ENCODE measurements at places on chromosomes 12 and 14. TPM values are rescaled to one million over a fixed set of nuclear protein-coding genes. Genes with fewer than 3 reads are reported as not detected.
A peak's percentile ranks its signal among the peaks of the same experiment; 100 is the strongest.

GRCh38 chr12:110776410-110776809 lies 33.7 kb upstream of the PPP1CC start:
- H3K36me3 ChIP-seq = peaks cover 3% of the 10 kb centered on the region
- peak overlapping the region; percentile 99 for H3K27ac ChIP-seq
- H3K27me3 ChIP-seq = no peaks in the 10 kb centered on the region
- H3K4me3 ChIP-seq = peak overlapping the region; percentile 42
- DNase-seq = peak; percentile 71

DNA sequence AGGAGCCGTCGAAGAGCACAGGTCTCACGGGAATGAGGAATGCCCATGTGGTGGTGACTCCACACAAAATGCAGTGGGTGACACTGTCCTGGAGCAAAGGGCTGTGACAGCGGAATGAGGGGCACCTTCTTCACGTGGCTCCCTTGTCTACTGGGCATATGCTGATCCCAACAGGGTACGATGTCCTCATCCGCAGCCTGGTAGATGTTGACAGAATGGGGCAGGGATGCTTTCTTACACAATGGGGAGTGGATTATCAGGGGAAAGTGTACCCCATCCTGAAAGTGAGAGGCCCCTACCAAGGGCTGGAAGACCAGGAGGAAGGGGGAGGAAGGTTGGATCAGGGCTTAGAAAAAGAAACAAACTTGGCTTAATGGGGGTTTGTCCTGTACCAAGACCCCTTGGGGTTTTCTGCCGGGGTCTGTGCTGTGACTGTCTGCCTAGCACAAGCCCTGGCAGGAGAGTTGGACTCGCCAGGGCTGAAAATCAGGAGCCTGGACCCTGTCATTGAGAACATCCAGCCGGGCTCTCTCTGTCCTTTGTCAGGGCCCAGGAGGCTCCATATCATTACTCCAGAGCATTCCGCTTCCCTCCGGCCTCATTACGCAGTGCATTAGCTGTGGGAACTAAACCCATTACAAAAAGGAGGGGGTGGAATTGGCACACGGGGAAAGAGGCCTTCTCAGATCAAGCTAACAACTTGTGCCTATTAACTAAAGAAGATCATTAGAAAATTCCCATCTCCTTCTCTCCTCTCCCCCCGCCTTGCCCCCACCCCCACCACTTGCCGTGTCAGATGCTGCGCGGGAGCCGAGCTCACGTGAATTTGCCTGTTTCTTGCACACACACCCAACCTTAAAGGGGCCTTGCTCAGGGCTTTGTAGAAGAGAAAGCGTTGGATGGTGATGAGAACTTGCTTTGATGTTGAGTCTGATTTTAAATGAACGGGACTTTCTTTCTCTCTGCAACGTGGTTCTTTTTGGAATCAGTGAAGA lies 171.8 kb upstream of the PARP11 start:
- no peak for DNase-seq
- H3K27ac ChIP-seq = no peak overlapping the region
- H3K4me1 ChIP-seq = no peaks in the 10 kb centered on the region
- H3K27me3 ChIP-seq = no peaks in the 10 kb centered on the region

GRCh38 chr12:77540097-77540496 lies 290.6 kb upstream of the NAV3 start:
- no peaks in the 10 kb centered on the region for H3K4me1 ChIP-seq
- no peak overlapping the region for H3K4me3 ChIP-seq
- no peaks in the 10 kb centered on the region for H3K27me3 ChIP-seq
- no peak overlapping the region for H3K27ac ChIP-seq

GRCh38 chr12:11741434-11742092 lies 92.1 kb downstream of the ETV6 start:
- H3K27me3 ChIP-seq = no peaks in the 10 kb centered on the region
- H3K4me1 ChIP-seq = peaks cover 76% of the 10 kb centered on the region
- H3K36me3 ChIP-seq = peaks cover 15% of the 10 kb centered on the region
- no peak overlapping the region for H3K27ac ChIP-seq

DNA sequence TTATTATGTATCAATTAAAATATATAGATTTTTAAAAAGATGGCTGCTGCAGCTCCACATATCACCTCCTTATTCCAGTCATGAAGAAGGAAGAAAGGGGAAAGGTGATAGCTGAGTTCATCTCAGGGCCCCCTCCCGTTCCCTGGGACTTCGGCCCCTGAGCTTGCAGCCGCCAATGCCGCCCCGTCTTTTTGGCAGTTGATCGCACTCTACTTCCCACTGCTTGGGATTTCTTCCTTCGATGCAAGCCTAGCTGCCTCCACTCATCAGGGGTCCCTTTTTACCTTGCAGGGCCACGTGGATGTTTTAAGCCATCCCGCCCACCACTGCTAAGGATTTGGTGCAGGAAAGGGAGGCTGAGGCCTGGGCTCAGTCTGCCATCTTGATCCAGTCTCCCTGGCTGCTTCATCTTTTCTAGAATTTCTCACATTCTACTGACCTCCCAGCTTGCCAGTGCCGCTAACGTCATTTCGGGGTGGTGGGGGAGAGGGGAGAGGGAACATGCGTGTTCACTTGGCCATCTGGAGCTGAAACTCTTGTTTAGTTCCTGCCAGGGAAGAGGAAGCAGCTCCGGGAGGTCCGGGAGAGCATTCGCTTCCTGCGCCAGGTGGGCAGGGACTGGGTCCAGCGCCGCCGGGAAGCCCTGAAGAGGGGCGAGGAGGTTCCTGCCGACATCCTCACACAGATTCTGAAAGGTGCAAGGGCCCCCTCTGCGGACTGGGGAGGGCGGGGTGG lies 31.3 kb downstream of the CYP46A1 start:
- H3K36me3 ChIP-seq = no peaks in the 10 kb centered on the region
- H3K27me3 ChIP-seq = peaks cover 18% of the 10 kb centered on the region
- no peaks in the 10 kb centered on the region for H3K4me1 ChIP-seq
- no peak overlapping the region for H3K27ac ChIP-seq

DNA sequence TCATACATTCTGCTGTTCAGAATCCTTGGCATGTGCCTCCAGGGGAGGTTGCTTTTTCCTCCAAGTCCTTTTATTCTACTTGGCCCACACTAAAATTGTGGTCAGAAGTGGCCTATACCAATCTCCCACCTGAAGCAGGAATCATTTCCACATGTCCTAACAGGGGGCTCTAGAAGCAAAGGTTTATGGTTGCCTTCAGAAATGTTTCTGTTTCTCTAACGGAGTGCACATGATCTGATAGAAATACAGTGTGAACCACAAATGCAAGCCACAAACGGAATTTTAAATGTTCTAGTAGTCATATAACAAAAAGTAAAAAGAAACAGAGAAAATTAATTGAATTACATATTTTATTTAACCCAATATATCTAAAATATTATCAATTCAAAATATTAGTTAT lies 4.0 kb downstream of the PTGER2 start:
- peak overlapping the region; percentile 99 for H3K4me3 ChIP-seq
- peak overlapping the region; percentile 56 for H3K27ac ChIP-seq
- no peak for DNase-seq
- H3K27me3 ChIP-seq = peaks cover 28% of the 10 kb centered on the region
- peaks cover 61% of the 10 kb centered on the region for H3K4me1 ChIP-seq

- H3K27ac ChIP-seq = no peak overlapping the region
- no peak overlapping the region for H3K4me3 ChIP-seq
- H3K4me1 ChIP-seq = peaks cover 36% of the 10 kb centered on the region
- DNase-seq = no peak
Measured at GRCh38 chr12:89085421-89085820, 266.9 kb downstream of the DUSP6 start.

- H3K27ac ChIP-seq = no peak overlapping the region
- no peaks in the 10 kb centered on the region for H3K4me1 ChIP-seq
- H3K27me3 ChIP-seq = no peaks in the 10 kb centered on the region
- no peak overlapping the region for H3K4me3 ChIP-seq
Measured at GRCh38 chr12:85527192-85527591, 247.2 kb downstream of the ALX1 start.

GRCh38 chr14:86788224-86788623 lies 1204.8 kb downstream of the GALC start:
- H3K36me3 ChIP-seq = no peaks in the 10 kb centered on the region
- H3K27me3 ChIP-seq = no peaks in the 10 kb centered on the region
- DNase-seq = no peak
- no peaks in the 10 kb centered on the region for H3K4me1 ChIP-seq
- H3K4me3 ChIP-seq = no peak overlapping the region

DNA sequence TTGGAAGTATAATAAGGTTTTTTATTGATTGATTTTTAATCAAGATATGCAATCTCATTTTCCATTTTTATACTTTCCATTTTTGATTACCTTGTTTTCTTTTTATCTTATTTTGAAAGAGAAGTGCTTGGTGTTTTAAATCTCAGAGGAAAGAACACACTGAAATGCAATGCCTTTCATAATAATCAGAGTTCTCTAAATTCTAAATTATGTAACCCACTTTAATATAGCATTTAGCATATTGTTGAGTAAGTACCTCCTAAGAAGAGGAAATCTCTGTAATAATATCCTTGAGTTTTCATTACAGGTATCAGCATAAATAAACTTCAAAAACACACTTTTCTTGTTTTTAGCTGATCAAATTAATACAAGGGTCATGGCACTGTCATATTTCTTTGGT lies 96.9 kb downstream of the GTF2A1 start:
- no peak overlapping the region for H3K4me3 ChIP-seq
- no peak overlapping the region for H3K27ac ChIP-seq
- no peaks in the 10 kb centered on the region for H3K27me3 ChIP-seq
- H3K36me3 ChIP-seq = peaks cover 2% of the 10 kb centered on the region
- H3K4me1 ChIP-seq = peaks cover 6% of the 10 kb centered on the region

DNA sequence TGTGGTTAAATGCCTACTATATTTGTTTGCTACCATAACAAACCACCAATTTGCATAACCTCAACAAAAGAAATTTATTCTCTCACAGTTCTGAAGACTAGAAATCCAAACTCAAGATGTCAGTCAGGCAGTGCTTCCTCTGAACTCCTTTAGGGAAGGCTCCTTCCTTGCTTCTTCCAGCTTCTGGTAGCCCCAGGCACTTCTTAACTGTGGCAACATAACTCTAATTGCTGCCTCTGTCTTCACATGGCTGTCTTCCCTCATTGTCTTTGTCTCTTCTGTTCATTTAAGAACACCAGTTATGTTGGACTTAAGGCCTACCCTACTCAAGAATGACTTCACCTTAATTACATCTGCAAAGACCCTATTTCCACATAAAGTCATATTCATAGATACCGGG lies 206.9 kb downstream of the SYT1 start:
- no peak for DNase-seq
- no peaks in the 10 kb centered on the region for H3K36me3 ChIP-seq
- no peaks in the 10 kb centered on the region for H3K27me3 ChIP-seq
- no peak overlapping the region for H3K27ac ChIP-seq
- no peaks in the 10 kb centered on the region for H3K4me1 ChIP-seq
- H3K4me3 ChIP-seq = no peak overlapping the region

GRCh38 chr14:76939015-76939742 lies 89.3 kb downstream of the IRF2BPL start:
- DNase-seq = no peak
- peaks cover 16% of the 10 kb centered on the region for H3K4me1 ChIP-seq
- H3K4me3 ChIP-seq = no peak overlapping the region
- no peaks in the 10 kb centered on the region for H3K36me3 ChIP-seq
- H3K27ac ChIP-seq = no peak overlapping the region
- no peaks in the 10 kb centered on the region for H3K27me3 ChIP-seq

DNA sequence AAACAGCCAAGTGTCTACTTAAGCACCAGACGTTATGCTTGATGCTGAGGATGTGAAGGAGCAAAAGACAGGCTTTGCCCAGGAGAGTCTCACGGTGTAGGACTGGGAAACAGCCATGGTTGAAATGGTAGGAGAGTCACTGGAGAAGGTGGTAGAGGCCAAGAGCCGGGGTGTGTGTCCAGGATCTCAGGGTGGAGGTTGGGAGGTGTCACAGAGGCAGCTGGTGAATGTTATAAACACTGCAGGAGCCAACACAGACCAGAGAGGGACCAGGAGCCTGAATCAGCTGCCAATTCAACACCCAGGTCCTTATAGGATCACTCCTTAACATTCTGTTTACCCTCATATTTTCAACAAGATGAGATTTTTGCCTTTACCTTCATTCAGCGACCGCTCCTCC lies 7.5 kb downstream of the NID2 start:
- peaks cover 28% of the 10 kb centered on the region for H3K27me3 ChIP-seq
- no peaks in the 10 kb centered on the region for H3K4me1 ChIP-seq
- no peak overlapping the region for H3K4me3 ChIP-seq
- no peaks in the 10 kb centered on the region for H3K36me3 ChIP-seq
- no peak overlapping the region for H3K27ac ChIP-seq

DNA sequence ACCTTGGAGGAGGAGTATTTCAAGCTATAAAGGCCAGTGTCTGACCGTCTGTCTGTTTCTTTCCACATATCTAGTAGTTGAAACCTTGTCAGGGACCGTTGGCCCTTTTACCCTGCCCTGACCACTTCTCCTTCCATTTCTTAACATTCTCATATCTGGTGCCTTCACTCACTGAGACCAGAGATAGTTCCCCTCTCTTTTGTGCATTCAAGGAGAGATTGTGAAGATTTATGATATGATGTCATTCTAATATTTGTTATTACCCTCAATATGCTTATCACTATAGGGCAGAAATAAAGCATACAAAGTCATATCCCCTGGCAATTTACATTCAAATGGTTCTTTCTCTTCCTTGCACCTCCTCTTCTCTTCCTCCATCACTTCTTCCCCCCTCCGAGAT lies 83.3 kb downstream of the PLXNC1 start:
- no peak overlapping the region for H3K27ac ChIP-seq
- no peak overlapping the region for H3K4me3 ChIP-seq
- peaks cover 12% of the 10 kb centered on the region for H3K4me1 ChIP-seq
- peaks cover 8% of the 10 kb centered on the region for H3K36me3 ChIP-seq
- DNase-seq = no peak
- no peaks in the 10 kb centered on the region for H3K27me3 ChIP-seq

DNA sequence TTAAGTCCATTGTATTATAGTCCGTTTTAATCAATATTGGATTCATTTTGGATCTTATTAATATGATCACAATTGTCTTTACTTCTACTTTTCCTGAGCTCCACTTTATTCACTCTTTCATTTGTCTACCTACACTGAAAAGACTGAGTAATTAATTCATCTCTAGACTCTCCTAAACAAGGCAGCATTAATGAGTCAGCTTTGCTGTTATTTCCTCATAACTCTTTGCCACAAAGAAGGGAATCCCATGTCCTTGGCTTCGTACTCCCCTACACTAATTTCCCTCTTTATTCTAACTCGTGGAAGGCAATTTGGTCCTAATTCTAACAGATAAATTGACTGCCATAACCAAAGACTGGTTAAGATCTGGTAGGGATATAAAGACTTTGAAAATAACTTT lies 91.9 kb downstream of the ARMH4 start:
- peaks cover 24% of the 10 kb centered on the region for H3K27me3 ChIP-seq
- no peak overlapping the region for H3K4me3 ChIP-seq
- H3K27ac ChIP-seq = no peak overlapping the region
- no peaks in the 10 kb centered on the region for H3K36me3 ChIP-seq

The BAZ2A gene
- 154 TPM for total RNA-seq

The PTHLH gene
- total RNA-seq = not detected

The POTEM gene
- not detected for total RNA-seq

The STAC3 gene
- 3.5 TPM for total RNA-seq

The TMEM52B gene
- not detected for total RNA-seq

The DNAH10 gene
- total RNA-seq = 0.44 TPM

The ANO2 gene
- not detected for total RNA-seq

The OR4L1 gene
- not detected for total RNA-seq

The SLC25A47 gene
- not detected for total RNA-seq

The CLEC2A gene
- total RNA-seq = not detected

The LRRC9 gene
- not detected for total RNA-seq
